ENCODE measurements at places on chromosomes 11 and 22.

GRCh38 chr11:134119094-134119493 lies 50.2 kb downstream of the JAM3 start:
- peak; percentile 39 for DNase-seq

DNA sequence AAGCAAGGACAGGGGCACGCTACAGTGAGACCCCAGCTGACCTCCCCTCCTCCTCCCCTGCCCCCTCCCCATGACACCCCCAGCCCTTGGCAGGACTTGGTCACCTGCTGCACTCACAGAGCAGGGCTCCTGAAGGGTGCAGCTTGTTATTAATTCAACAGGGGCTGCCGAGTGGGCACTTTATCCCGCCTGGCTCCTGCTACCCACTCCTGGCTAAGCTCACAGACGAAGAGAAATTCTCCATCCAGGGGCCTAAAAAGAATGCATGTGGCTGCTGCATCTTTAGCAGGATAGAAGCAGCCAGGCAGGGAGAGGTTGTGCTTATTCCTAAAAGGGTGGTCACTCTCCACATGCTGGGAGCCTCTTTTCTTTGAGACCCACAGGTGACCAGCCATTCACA lies 40.3 kb downstream of the GALNT18 start:
- no peak for DNase-seq

DNA sequence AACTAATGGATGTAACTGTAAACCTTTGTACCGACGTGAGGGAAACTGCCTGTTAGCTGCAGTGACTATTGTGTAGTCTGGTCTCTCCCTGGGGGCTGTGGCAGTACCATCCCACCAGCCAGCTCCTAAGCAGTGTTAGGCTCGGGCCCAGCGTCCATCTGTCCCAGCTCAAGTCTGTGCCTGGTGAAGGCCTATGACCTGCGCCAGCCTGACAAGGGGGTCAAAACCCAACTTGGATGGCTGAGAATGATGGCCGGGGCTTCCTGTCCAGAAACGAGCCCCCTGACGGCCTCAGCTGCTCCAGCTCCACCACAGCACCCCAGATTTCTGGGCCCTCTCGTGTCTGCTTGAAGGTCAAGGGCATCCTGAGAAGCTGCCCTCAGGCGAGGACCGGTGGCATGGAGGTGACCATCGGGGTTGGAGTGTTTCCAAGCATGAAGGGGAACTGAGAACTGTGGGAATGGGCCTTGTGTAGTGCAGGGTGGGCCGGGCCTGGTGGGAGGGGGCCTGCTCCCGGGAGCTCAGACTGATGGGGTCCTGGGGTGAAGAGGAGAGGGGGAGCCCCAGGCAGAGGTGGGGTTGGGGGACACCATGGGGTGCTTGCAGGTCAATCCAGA lies 14.3 kb upstream of the SPI1 start:
- DNase-seq, result no peak

- DNase-seq, result no peak
Observed at GRCh38 chr11:1932105-1932480, 12.6 kb downstream of the TNNT3 start.

DNA sequence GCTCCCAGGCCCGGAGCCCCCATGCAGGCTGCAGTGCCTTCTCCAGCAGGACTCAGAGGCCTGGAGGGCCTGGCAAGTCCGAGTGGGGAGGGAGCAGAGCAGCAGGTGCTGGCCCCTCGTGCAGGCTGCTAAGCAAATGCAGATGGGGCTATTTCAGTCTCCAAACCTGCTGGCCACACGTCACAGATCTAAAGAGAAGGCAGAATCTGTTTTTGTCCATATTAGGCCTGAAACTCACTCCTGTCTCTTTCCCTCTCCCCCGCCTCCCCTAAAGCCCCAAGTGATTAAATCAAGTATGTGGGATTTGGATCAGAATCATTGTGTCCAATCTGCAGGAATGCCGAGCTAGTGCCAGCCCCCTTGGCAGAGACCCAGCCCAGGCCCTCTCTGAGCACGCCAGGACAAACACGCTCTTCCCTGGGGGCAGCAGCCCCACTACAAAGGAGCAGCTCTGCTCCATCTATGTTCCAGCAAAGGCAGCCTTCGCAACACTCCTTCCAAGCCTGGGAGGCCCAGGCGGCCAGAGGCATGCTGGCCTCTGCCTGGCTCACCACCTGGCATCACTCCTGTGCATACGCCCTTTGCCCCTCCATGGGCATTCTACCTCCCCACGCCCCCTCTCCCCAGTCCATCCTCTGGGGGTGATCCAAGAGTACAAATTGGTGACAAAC lies 26.5 kb downstream of the RPL27A start:
- DNase-seq, result peak; percentile 97

- no peak for DNase-seq
Observed at GRCh38 chr22:46858181-46858771, 95.8 kb downstream of the TBC1D22A start.

DNA sequence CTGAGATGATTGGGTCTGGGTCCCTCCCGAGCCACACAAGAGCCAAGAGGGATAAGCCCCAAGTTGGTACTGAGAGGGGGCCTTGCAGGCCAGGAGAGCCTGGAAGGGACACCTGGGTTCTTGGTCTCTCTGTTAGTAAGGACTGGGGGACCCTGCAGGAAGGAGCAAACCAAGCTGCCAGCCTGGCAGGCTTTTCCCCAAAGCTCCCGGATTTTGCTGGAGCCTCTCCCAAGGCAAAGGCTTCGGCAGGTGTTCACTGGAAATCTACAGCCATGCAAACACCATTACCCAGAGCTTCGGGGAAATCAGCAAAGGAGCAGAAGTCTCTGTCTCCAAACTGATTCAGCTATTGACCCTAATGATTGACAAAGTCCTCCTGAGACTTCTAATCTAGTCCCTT lies 527.9 kb downstream of the BUD13 start:
- DNase-seq, result no peak

GRCh38 chr22:23218867-23219251 lies 38.5 kb downstream of the BCR start:
- peak; percentile 60 for DNase-seq

GRCh38 chr11:128098781-128099180 lies 488.6 kb downstream of the ETS1 start:
- no peak for DNase-seq

DNA sequence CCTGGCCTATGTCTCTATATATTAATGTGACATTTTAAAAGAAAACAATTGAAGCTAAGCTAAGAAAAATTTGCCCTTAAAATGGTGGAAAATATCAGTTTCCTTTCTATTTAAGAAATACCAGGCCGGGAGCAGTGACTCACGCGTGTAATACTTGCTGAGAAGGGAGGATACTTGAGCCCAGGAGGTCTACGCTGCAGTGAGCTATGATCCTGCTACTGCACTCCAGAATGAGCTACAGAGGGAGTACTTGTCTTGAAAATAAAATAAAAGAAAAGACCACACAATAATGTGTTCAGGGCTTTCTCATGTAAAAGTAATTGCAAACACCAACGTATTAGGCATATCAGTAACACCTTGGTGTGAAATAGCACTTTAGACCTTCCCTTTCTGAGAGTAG lies 1.4 kb upstream of the PRSS23 start:
- DNase-seq, result peak; percentile 92

DNA sequence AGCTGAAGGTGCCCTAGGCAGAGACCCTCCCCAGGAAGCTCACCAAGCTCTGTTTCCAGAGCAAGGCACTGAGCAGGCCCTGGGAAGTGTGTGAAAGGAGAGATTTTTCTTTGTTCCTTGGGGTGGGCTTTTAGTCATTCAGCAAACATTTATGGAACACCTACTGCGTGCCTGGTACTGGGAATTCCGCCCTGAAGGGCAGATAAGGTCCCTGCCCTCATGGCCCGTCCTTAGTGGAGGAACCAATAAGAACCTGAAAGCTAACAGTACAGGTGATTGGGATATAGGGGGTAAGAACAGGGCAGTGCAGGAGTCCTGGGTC lies 3.9 kb downstream of the TMEM134 start:
- DNase-seq, result no peak

GRCh38 chr22:46547883-46548244 lies 10.4 kb upstream of the CELSR1 start:
- DNase-seq, result peak; percentile 69

DNA sequence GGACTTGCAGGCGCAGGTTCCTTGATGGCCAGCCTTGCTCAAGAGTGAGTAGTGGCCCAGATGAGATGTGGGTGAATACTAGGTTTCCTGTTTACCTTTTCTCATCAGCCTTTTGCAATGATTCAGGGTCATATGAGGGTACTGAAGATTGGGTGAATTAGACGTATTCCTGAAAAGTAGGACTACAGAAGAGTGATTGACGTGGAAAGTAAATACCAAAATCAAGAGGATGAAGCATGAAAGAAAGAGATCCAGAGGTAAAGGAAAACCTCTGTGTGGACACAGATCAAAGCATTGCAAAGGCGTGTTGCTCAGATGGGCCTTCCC lies 59.9 kb downstream of the CYB5R2 start:
- DNase-seq, result no peak

- peak; percentile 78 for DNase-seq
Observed at GRCh38 chr22:28424427-28425080, 255.1 kb downstream of the TTC28 start.

- no peak for DNase-seq
Observed at GRCh38 chr11:13038366-13038765, 29.2 kb downstream of the RASSF10 start.

DNA sequence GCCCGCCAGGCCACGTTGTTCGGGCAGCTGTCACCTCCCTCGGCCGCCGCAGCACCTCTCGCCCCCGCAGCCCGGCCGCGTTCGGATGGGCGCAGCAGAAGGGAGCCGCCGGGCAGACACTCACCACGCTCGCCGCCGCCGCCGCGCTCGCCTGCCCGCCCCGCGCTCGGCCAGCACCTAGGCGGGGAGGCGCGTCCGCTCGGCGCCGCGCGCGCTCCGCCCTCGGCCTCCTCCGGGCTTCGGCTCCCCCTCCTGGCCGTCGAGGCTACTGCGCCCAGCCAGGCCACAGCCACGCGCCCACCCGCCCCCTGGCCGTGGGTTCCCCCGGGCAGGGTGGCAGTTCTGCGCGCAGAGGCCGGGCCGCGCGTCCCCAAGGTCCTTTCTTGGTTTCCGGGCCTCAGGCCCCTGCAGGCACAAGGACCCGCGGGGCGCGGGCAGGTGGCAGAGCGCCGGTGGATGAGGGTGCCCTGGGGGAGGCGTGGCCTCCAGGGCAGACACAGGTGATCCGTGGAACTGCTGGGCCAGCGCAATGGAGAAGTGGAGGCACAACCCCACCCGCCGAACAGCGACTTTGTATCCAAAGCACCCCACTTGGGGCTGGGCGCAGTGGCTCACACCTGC lies at the start of gene SLC25A22:
SLC25A22 (minus strand) TSS at position 189 of the 621 bp plus-strand sequence. CDS start 3,275 bp downstream, outside the sequence.
- DNase-seq, result peak; percentile 96

GRCh38 chr11:15451713-15452112 lies 337.0 kb downstream of the INSC start:
- DNase-seq, result no peak

- DNase-seq, result peak; percentile 39
Observed at GRCh38 chr11:78961247-78961646, 386.6 kb upstream of the NARS2 start.

DNA sequence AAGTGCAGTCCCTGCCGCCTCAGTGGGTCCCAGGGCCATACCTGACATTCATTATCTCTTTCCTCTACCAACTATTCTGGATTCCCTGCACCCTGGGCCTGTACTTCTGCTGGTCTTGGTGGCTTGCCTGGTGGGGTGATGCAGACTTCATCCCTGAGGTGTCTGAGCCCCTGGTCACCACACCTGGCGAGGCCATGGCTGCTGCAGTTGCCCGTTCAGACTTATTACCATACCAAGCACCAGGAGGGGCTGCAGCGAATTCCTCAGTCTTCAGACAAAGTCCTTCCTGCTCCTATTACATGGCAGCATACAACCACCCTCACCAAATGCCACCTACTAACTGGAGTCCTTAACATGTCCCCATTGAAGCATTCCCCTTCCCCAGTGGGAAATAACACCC lies 73.0 kb upstream of the SLC22A12 start:
- no peak for DNase-seq

DNA sequence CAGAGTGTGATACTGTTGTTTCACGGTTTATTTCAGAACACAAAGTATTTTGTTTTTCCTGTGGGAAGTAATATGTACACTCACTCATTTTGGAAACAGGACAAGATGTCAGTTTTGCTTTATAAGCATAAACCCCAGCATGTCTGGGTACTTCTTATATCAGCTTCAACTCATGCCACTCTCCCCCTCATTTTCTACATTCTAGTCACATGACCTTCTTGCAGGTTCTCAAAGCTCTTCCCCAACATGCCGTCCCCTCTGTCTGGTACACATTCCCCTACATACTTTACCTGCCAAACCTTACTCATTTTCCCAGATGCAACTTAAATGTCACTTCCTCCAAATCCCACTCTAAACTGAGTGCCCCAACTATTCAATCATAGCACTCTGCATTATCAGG lies 1.6 kb upstream of the CTR9 start:
- DNase-seq, result no peak

- peak; percentile 75 for DNase-seq
Observed at GRCh38 chr11:35165423-35166368, 26.7 kb downstream of the CD44 start.

All from adipocyte (in vitro differentiated cells).